ENCODE measurements at places on chromosomes 13 and 19.

DNA sequence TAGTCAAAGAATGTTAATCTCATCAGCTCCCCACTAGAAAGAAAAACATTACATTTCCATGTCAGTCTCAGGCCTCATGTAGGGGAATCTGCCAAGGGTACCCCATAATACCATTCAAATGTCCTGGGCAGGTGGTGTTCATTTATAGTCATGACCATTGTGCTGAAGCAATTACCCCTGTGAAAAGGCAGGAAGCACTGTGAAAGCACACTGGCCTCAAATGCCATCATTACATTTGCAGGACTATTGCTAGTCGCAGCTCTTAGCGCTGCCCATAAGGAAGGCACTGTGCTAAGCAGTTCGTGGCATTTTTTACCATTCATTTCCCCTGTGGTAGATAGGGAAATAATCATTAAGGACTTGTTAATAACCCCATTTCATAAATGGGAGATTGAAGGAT, 109.0 kb downstream of the LHFPL6 start:
- no peak for DNase-seq

- DNase-seq, result no peak
These were observed 12.7 kb upstream of the NUMBL start for GRCh38 chr19:40703029-40703755.

GRCh38 chr13:80668452-80668851, 327.5 kb upstream of the SPRY2 start:
- no peak for DNase-seq

DNA sequence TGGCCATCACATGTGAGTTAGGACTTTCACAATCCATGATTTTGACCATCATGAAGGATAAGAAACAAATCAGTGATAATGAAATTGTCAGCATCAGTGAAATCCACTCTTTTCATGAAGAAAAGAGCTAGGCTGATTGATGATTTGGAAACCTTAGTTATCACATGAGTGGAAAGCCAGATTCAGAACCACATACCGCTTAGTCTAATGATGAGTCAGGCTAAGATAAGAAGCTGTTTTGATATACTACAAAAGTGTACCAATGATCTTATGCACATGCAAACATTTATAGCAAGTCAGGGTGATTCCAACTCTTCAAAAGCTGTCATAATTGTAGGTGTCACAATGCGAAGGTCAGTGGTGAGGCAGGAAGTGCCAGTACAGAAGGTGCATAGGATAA, 519.3 kb downstream of the GPC6 start:
- no peak for DNase-seq

- DNase-seq, result no peak
These were observed 308.6 kb downstream of the GPC6 start for GRCh38 chr13:93535251-93535650.

- no peak for DNase-seq
These were observed 162.5 kb downstream of the KCTD12 start for GRCh38 chr13:76723551-76724232.

GRCh38 chr13:42116225-42116624, 67.8 kb downstream of the DGKH start:
- no peak for DNase-seq

DNA sequence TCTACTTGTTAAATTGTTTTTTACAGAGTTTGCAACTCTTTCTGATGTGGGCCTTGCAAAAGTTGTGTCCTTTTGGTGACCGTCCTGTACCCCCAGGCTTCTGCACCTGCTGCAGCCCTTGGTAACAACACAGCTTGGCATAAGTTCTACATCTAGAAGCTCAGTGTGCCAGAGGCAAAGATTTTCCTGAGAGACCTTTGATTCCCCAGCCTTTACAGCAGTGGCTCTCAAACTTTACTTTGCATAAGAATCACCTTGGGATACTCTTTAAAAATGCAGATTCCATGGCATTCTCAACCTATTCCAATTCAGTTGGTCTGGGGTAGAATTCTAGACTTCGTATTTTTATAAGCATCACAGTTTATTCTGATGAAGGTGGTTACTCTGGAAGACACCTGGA, 260.9 kb downstream of the DCT start:
- no peak for DNase-seq

GRCh38 chr13:30493658-30494381, 28.1 kb upstream of the HMGB1 start:
- no peak for DNase-seq

DNA sequence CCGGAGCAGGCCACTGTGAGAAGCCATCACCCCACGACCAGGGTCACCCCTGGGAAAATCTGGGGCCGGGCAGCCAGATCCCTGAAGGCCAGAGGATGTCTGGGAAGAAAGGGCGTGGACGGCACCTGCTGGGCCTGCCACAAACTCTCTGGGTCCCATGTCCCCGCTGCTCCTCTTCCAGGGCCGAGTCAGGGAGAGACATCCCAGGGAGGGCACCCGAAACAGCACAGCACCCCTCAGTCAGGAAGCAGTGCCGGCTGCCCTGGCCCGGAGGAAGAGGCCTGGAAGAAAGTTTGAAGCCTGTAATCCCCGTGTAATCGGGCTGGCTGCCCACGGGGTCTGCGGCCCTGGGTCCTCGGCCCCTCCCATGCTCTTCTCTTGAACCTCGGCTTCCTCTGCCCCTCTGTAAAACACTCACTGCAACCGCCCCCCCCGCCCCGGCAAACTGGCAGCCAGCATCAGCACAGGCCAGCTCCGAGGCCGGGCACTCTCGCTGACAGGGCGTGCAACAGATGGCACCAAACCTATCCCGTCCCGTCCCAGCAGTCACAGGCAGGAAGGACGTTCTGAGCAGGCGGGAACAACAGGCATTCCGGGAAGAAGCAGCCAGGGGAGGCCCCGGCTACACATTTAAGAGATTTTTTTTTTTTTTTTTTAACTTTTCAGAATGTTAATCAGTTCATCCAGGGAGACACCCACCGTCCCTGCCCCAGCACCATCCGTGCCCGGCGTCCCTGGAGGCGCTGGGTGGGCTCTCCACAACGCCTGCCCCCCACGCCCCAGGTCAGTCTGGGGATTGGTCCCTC, 1.5 kb downstream of the SBNO2 start:
- DNase-seq, result no peak

- no peak for DNase-seq
These were observed 204.2 kb downstream of the USP12 start for GRCh38 chr13:26967119-26968038.

- no peak for DNase-seq
These were observed 826.4 kb downstream of the GPC5 start for GRCh38 chr13:92224825-92225224.

DNA sequence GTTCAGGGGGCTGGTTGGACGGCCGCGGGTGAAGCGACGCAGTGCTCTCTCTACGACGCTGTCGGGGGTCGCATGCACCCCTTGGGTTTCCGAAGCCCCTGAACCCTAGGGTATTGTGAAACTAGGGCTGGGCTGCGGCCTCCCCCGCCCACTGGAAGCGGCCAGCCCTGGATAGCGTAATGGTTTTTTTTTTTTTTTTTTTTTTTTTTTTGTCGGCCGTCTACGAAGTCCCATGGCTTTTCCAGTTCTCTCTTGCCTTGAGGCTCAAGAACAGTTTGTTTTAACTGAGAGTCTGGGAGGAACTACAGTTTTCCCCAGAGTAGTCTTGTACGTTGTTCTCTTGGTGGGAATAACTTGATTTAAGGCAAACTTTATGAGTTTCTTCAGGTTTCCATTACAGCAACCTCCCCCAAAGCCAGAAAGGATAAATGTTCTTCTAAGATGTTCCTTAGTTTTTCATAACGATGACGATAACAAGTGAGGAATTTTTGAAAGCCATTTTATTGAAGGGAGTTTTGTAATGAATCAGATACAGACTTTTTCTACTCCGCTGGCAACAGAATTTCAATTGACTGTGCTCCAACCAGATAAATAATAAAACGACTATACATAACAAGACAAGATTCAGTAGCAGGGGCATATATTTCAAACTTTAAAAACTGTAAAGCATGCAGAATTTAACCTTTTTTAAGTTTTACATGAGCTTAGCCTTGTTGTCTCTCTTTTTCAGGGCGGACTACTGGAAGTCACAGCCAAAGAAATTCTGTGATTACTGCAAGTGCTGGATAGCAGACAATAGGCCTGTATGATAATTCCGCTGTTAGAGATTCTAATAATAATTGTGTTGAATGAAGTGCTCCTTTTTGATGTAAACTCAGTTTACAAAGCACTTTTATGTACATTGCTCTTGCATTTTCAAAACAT, 867 bp downstream of the WBP4 start:
- DNase-seq, result no peak

DNA sequence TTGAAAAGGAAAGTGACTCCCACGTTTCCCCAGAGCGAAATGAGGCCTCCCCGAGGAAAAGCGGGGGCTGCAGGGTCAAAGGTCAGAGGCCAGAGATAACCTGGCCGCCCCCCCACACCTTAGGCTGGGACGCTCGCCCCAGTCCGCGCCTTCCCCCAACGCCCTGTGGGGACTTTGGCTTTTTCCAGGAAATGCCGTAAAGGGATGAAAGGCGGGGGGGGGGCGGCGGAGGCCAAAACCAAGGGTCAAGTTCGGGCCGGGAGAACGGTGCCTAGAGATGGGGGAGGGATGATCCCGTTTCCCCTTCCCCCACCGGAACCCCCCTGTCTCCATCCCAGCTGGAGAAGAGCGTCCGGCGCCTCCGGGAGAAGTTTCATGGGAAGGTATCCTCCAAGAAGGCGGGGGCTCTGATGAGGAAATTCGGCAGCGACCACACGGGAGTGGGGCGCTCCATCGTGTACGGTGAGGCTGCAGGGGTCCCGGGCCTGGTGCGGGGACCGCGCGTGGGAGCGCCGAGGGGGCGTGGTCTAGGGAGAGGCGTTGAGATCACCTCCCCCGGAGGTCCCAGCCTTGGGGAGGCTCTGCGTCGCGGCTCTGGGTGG, 575 bp downstream of the SHFL start:
- DNase-seq, result peak; percentile 42
